ENCODE measurements at places on chromosomes 6 and 20. TPM values are rescaled to one million over a fixed set of nuclear protein-coding genes. Genes with fewer than 3 reads are reported as not detected.

Gene OXT
- polyA plus RNA-seq, result not detected

Gene LSM2
- 152 TPM for polyA plus RNA-seq

Gene EFCAB8
- polyA plus RNA-seq, result not detected

Gene TBX18
- polyA plus RNA-seq, result not detected

Gene PRR3
- polyA plus RNA-seq, result 5.8 TPM

Gene TTPAL
- polyA plus RNA-seq, result 9.5 TPM

Gene GPX5
- polyA plus RNA-seq, result not detected

Gene GUCA1A
- 0.04 TPM for polyA plus RNA-seq

Gene CLPSL1
- polyA plus RNA-seq, result not detected

Gene TSHZ2
- polyA plus RNA-seq, result 0.77 TPM

Gene SH3BGRL2
- 2.0 TPM for polyA plus RNA-seq

Gene SEL1L2
- not detected for polyA plus RNA-seq

Gene FUT9
- polyA plus RNA-seq, result not detected

Gene LAMA5
- 62.3 TPM for polyA plus RNA-seq

Gene CAP2
- 2.2 TPM for polyA plus RNA-seq

Gene PNLDC1
- polyA plus RNA-seq, result 0.03 TPM

Gene CCN6
- polyA plus RNA-seq, result 0.06 TPM

Gene KHDC1L
- 0.14 TPM for polyA plus RNA-seq

Gene FAM83D
- 24.9 TPM for polyA plus RNA-seq

Gene ZNF184
- 1.5 TPM for polyA plus RNA-seq

Gene TP53TG5
- polyA plus RNA-seq, result not detected

Gene ECT2L
- polyA plus RNA-seq, result not detected

Gene HRH3
- polyA plus RNA-seq, result not detected

Gene MACROD2
- polyA plus RNA-seq, result 0.30 TPM

Gene ZNF831
- polyA plus RNA-seq, result not detected

Gene SEMG1
- polyA plus RNA-seq, result not detected

Gene SCAF8
- 7.1 TPM for polyA plus RNA-seq

Gene MMP24
- 0.03 TPM for polyA plus RNA-seq

Gene SLC35F1
- not detected for polyA plus RNA-seq

Gene EYS
- 0.03 TPM for polyA plus RNA-seq

Gene CLIC1
- 1,074 TPM for polyA plus RNA-seq

Gene RRAGD
- 0.04 TPM for polyA plus RNA-seq

Gene PRPH2
- 0.02 TPM for polyA plus RNA-seq

Gene VSTM2L
- polyA plus RNA-seq, result 0.26 TPM

Gene CCN5
- not detected for polyA plus RNA-seq

Gene UBD
- not detected for polyA plus RNA-seq

Gene NAA20
- 134 TPM for polyA plus RNA-seq

Gene KCNQ2
- not detected for polyA plus RNA-seq

Gene OVOL2
- polyA plus RNA-seq, result 7.0 TPM

Gene BPIFB1
- not detected for polyA plus RNA-seq

Gene LRRC73
- polyA plus RNA-seq, result 0.64 TPM

Gene RIPPLY2
- 2.2 TPM for polyA plus RNA-seq

Gene OPN5
- not detected for polyA plus RNA-seq
